ENCODE measurements at places on chromosomes 3 and 15.

DNA sequence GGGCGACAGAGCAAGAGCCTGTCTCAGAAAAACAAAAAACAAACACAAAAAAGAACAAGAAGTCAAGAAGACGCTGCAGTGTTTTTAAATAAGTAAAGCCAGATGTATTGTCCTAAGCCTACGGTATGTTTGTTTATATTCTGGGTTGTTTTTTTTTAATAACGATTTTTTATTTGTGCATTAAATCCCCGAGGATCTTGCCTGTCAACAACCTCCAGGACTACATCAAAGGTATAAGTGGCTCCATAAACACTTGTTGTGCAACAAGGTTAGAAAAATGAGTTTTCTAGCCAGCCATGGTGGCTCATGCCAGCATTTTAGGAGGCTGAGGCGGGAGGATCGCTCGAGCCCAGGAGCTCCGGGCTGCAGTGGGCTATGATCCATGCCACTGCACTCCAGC, 26.1 kb downstream of the ITGB5 start:
- no peak for DNase-seq

DNA sequence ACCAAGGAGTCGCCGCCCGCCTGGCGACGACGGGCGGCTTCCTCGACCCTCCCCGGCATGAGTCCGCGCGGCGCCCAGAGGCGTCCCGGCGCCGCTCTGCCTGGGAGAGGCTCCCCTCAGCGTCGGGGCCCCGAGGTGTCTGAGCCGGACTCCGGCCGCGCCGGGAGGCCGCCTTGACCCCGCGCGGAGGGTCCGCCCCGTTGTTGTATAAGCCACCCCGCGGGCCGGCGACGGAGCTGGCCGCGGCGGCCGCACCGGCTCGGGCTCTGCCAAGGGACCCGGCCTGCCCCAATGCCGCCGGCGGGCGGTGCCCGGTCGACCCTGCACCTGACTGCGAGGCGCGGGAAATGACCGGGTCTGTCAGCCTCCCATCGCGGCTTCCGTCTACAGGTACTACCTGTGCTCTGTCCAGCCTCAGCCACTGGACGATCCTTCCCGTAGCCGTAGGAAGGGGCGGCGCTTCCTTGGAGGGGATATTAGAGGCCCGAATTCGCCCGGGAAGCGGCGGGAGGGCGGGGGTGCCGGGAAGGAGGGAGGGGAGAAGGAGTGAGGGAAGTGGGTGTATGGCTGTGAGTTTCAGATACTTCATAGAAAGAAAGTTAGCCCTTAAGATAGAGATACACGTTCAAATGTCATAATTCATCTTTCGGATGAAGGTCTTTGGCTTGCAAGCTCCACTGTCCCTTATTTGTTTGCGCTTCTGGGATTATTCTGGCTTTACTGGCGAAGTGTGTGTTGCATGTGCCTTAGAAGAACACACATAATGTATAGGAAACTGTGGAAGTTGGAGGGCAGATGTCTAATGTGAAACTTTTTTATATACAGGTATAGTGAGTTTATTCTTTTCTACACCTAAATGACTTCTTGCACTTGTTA, 620 bp downstream of the ABHD5 start:
- DNase-seq = peak; percentile 59

GRCh38 chr3:181695661-181696491, 15.8 kb upstream of the SOX2 start:
- no peak for DNase-seq

GRCh38 chr3:54067055-54067698, 55.2 kb upstream of the CACNA2D3 start:
- DNase-seq = no peak

DNA sequence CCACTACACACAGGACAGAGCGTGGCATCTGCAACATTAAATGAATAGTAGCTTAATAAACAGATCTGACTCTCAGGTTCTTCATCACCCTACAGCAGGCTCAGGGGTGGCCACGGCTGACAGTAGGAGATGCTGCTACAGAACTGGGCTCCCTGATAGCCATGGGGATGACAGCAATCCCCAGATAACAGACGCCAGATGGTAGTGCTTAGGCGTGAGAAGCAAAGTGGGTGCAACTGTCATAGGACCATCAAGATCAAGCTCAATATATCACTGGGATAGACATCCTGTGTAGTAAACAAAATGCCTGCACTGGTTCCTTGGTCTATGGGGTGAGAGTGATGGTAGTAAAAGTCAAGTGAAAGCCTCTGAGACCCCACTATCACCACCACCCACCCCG, 2.6 kb upstream of the TPRA1 start:
- DNase-seq = no peak

DNA sequence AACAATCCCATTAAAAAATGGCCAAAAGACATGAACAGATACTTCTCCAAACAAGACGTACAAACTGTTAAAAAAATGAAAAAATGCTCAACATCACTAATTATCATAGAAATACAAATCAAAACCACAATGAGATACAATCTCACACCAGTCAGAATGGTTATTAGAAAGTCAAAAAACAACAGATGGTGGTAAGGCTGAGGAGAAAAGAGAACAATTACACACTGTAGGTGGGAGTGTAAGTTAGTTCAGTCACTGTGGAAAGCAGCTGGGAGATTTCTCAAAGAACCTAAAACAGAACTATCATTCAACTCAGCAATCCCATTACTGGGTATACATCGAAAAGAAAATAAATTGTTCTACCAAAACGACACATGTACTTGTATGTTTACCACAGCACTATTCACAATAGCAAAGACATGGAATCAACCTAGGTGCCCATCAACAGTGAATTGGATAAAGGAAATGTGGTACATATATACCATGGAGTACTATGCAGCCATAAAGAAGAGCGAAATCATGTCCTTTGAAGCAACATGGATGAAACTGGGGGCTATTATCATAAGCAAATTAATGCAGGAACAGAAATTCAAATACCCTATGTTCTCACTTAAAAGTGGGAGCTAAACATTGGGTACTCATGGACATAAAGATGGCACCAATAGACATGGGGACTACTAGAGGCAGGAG, 51.5 kb downstream of the MYO1E start:
- DNase-seq = no peak

- DNase-seq = no peak
Observed at GRCh38 chr3:88828466-88828865, 279.0 kb upstream of the EPHA3 start.

GRCh38 chr15:71114887-71115566, at the start of gene THSD4:
TSS of gene THSD4 (plus strand) at chr15:71115471.
- peak; percentile 76 for DNase-seq

GRCh38 chr3:113531826-113532697, at the start of gene SIDT1:
TSS of gene SIDT1 (plus strand) at chr3:113532555. CDS start at chr3:113533022, 467 bp downstream.
- DNase-seq = no peak

DNA sequence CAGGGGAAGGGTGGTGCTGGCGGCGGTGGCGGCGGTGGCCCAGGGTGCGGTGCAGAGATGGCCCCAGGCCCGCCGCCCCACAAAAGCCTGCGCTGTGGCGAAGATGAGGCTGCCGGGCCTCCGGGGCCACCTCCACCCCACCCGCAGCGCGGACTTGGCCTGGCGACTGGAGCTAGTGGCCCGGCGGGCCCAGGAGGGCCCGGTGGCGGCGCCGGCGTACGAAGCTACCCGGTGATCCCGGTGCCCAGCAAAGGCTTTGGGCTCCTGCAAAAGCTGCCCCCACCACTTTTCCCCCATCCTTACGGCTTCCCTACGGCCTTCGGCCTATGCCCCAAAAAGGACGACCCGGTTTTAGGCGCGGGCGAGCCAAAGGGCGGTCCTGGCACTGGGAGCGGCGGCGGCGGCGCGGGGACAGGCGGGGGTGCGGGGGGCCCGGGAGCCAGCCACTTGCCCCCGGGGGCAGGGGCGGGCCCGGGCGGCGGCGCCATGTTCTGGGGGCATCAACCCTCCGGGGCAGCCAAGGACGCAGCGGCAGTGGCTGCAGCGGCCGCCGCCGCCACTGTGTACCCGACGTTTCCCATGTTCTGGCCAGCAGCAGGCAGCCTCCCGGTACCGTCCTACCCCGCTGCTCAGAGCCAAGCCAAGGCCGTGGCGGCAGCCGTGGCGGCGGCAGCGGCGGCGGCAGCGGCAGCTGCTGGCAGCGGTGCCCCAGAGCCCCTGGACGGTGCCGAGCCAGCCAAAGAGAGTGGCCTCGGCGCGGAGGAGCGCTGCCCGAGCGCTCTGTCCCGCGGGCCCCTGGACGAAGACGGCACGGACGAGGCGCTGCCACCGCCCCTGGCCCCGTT, 1.6 kb downstream of the SKOR1 start:
- DNase-seq = no peak

DNA sequence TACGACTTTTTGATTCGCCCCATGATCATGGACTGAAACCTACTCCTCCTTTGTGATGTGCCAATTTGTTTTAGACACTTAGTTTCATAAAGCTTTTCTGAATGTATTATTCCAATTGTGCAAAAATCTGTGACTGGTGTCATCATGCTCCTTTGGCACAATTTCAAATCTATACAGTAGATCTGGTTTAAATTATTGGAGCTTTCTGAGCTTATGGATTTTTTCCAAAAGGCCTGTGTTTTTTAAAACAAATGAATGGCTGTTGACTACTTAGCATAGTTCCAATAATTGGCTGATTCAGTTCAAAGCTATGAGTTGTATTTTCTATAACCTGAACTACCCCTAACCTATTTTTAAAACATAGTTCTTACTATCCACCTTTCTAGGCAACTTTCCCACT, 282.7 kb downstream of the CNTN3 start:
- DNase-seq = no peak

DNA sequence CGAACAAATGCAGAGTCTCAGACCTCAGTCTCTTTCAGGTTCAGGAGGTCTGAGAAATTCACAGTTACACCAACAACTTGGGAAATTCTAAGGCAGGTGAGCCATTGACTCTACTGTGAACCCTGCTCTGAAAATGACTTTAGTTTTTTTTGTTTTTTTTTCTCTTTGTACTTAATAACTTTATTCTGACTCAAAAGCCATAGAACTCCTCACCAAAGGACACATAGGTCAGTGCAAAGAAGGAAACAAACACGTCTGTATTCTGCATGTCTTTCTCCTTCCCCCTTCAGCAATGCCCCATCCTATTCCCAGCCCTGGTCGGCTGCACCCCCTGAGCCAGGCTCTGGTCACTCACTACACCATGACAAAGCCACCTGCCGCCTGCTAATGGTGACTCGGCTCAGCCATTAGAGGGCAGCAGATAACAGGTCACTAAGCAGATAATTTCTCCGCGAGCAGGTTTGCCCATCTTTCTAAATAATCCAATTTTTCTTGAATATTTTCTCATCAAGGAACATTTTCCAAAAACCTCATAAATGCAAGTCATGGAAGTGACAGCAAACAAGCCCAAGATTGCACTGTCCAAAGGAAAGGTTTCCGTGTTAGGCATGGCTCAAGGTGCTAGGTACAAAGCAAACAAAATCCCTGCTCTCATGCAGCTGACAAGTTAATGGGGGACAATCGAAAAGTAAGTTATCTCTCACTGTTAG, 37.7 kb downstream of the TM4SF4 start:
- DNase-seq = peak; percentile 60

- DNase-seq = no peak
Observed at GRCh38 chr3:42020684-42021307, 58.9 kb upstream of the ULK4 start.

DNA sequence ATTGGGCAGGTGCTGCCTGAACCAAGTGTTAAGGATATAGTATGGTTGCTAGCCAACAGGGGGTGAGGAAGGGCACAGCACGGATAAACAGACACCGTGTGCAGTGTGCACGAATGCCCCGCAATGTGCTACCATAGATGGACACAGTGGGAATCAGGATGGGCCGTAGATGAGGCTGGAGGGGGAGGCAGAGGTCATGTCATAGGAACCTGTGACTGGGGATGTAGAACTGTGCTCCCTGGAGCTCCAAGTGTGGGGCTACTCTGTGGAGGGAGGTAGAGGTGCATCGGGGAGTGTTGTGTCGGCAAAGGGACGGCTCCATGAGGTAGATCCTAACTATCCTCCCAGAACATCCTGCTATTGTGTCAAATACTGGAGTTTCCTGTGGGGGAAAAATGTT, 102.5 kb downstream of the TNIK start:
- no peak for DNase-seq

- DNase-seq = no peak
Observed at GRCh38 chr3:197793247-197793646, 2.2 kb downstream of the LRCH3 start.

DNA sequence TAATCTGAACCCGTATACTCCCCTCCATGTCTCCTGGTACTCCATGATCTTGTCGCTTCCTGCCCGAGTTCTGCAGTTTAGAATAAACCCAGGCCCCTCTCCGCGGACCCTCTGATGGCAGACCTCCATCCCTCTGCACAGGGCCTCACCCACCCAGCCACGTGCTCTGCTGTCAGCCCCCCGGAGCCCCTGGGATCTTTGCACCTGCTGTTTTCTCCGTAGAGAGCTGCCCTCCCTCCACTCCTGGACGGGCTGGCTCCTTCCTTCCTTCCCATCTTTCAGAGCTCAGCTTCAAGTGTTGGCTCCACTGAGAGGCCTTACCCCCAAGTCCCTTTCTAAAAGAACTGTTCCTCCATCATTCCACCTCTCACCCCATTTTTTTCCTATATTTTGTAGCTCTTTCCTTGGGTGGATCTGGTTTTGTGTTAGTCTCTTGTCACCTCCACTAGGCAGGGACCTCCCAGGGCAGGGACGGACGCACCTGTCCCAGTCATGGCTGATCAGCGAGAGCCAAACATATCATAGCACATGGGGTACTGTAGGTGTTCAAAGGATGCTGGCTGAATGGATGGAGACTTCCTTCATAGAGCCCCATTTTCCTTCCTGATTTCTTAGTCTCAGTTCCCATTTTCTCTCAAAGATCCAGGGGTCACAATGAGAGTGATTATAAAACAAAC, 106.6 kb downstream of the VGLL4 start:
- no peak for DNase-seq

- DNase-seq = no peak
Observed at GRCh38 chr15:99537344-99537743, 28.4 kb upstream of the MEF2A start.

- no peak for DNase-seq
Observed at GRCh38 chr3:72760225-72760624, 88.0 kb downstream of the SHQ1 start.

DNA sequence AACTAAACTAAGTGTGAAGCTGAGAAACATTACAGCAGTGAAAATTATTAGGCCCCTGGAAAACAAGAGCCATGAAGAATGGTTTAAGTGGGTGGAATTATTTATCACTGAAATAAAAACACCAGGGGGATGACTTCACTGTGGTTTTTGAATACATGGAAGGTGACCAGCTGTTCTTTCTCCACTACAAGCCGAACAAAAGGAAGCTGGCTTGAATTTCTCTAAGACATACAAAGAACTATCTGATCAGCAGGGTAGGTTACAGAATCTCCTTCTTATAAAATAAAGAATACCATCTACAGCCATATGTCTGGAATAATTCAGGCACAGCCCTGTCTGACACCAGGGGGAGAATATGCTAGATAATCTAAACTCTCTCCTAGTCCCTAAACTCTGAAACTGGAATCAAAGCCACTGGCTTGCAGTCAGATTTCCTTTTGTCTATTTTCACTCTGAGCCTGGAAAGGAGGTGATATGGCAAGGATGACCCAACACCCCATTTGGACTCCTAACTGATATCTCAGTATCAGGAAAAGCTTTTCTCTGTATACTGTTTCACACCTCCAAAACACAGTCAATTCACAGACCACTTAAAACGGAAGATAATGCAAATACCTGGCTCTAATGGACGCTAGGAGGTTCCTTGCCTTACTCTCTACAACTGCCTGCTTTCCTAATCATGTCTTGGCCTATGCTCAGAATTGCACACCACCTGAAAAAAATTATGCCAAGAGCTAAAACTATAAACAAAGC, 31.2 kb downstream of the SPATA12 start:
- DNase-seq = no peak

- no peak for DNase-seq
Observed at GRCh38 chr3:11161666-11162065, 7.4 kb downstream of the HRH1 start.

GRCh38 chr3:52670621-52671521, 14.8 kb downstream of the PBRM1 start:
- DNase-seq = no peak

Data from breast epithelium (tissue), 4 donors.